ENCODE measurements at places on chromosomes 4 and X.
A peak's percentile ranks its signal among the peaks of the same experiment; 100 is the strongest.

GRCh38 chrX:122835886-122836285 lies 348.2 kb upstream of the GRIA3 start:
- DNase-seq, result no peak

- DNase-seq, result no peak
These were observed 38.2 kb upstream of the OCIAD2 start for GRCh38 chr4:48944756-48945241.

- DNase-seq, result peak; percentile 16
These were observed 997.2 kb upstream of the SLIT2 start for GRCh38 chr4:19254486-19254885.

- no peak for DNase-seq
These were observed 47.5 kb upstream of the PDLIM3 start for GRCh38 chr4:185582651-185583400.

DNA sequence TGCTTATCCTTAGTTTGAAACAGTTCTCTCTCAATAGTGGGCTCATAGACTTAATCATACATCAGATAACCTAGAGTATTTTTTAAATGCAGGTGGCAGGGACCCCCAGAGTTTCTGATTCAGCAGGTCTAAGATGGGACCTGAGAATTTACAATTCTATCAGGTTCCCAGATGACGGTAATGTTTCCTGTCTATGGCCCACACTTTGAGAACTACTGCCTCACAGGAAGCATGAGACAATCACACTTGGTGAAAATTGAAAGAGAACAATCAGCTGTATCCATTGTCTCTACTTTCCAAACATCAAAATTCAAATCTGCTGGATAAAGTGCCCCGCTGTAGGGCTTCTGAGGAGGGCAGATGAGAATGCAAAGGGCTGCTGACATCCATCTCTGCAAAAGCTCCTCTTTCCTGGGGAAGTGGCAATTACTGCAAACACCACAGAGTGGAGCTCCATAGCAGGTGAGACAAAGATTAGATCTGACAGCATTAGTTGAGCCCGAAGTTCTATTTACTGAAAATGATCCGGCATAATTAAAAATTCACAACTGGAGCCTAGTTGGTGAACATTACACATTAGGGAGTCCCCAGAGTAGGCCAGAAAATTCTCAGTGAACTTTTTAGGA lies 187.8 kb upstream of the MBNL3 start:
- DNase-seq, result no peak

- DNase-seq, result no peak
These were observed 22.8 kb upstream of the SH3RF1 start for GRCh38 chr4:169293343-169294176.

- no peak for DNase-seq
These were observed 63.4 kb upstream of the TBC1D9 start for GRCh38 chr4:140819610-140820009.

DNA sequence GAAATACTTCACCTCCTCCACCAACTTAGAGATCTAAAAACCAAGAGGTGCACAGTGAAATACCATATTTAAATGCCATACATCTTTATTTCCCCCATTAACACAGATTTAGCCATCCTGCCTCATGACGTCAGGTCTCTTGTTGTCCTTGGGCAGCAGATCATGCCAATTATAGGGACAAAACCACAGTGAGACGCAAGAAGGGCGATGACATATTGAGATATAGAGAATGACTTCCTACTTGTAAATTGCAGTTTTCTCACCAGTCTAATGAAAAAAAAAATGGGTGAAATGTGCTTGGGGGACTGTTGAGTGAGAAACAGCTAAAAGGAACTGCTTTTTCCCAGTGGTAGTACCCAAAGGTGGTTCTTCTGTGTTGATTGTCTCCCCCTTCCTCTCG lies 24.3 kb downstream of the RS1 start:
- DNase-seq, result no peak

Data from HFF-Myc (cell line).